ENCODE measurements at places on chromosomes 16 and 17. TPM values are rescaled to one million over a fixed set of nuclear protein-coding genes. Genes with fewer than 3 reads are reported as not detected.

GRCh38 chr17:59848778-59849177, 44.0 kb downstream of the TUBD1 start:
- no peak overlapping the region for H3K4me3 ChIP-seq
- peaks cover 33% of the 10 kb centered on the region for H3K4me1 ChIP-seq

- H3K36me3 ChIP-seq: peaks cover 87% of the 10 kb centered on the region
- no peaks in the 10 kb centered on the region for H3K27me3 ChIP-seq
- H3K27ac ChIP-seq: no peak overlapping the region
- no peak overlapping the region for H3K4me3 ChIP-seq
These were observed 8.3 kb downstream of the FLII start for GRCh38 chr17:18250259-18250658.

GRCh38 chr17:76248013-76248782, 7.9 kb upstream of the RNF157 start:
- no peak overlapping the region for H3K4me3 ChIP-seq
- no peak overlapping the region for H3K27ac ChIP-seq
- H3K27me3 ChIP-seq: no peaks in the 10 kb centered on the region
- peaks cover 2% of the 10 kb centered on the region for H3K4me1 ChIP-seq

- H3K27ac ChIP-seq: no peak overlapping the region
- H3K4me1 ChIP-seq: no peaks in the 10 kb centered on the region
- DNase-seq: no peak
- H3K27me3 ChIP-seq: no peaks in the 10 kb centered on the region
These were observed 161.2 kb downstream of the COPRS start for GRCh38 chr17:31697838-31698237.

GRCh38 chr16:48373258-48374029, 11.8 kb downstream of the SIAH1 start:
- no peak overlapping the region for H3K4me3 ChIP-seq
- no peak overlapping the region for H3K27ac ChIP-seq
- no peaks in the 10 kb centered on the region for H3K27me3 ChIP-seq
- no peaks in the 10 kb centered on the region for H3K36me3 ChIP-seq

DNA sequence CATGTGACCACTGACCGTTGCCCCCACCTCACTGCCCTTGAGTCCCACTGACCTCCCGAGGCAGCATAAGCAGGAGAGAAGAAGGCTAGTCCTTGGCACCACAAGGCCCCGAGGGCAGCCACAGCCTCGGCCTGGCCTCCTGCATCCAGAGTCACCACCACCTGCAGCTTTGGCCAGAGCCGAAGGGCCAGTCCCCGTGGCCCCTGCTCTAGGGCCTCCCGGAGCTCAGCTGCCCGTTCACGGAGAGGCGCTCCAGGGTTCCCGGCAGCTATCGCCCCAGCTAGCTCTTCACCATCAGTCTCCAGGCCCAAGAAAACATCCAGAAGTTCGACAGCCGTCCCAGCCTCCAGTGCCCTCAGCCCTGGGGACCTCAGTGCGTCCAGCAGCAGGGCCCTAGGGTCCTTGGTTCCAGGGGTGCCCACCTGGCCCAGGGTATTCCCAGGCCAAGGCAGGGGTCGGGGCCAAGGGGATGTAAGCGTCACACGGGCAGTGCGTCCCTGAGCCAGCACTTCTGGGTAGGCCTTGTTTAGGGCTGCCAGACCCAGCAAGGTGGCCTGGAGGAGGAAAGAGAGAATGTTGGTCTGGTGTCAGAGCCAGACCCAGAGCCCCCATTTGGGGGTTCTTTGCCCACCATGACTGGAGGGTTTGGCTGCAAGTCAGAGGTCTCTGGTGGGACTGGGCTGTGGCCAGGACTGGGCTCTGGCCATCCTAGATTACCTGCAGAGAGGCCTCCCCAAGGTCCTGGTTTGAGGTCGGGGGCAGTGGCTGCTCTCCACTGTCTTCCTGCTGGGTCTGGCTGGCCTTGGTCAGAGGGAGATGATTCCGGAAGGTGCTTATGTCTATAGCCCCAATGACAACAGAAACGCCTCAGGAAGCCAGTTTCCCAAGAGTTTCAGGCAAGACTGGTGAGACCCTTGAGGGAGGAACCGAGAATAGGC, 1.8 kb downstream of the GHDC start:
- peaks cover 10% of the 10 kb centered on the region for H3K4me1 ChIP-seq
- no peaks in the 10 kb centered on the region for H3K27me3 ChIP-seq
- H3K4me3 ChIP-seq: no peak overlapping the region
- H3K36me3 ChIP-seq: peaks cover 2% of the 10 kb centered on the region
- H3K27ac ChIP-seq: no peak overlapping the region
- DNase-seq: no peak

GRCh38 chr16:57807252-57807967, 5.1 kb upstream of the KIFC3 start:
- H3K4me3 ChIP-seq: no peak overlapping the region
- no peak for DNase-seq
- H3K27ac ChIP-seq: no peak overlapping the region

GRCh38 chr16:5527817-5528216, 430.2 kb upstream of the EEF2KMT start:
- no peak overlapping the region for H3K4me3 ChIP-seq
- peaks cover 2% of the 10 kb centered on the region for H3K27me3 ChIP-seq
- H3K27ac ChIP-seq: no peak overlapping the region
- H3K4me1 ChIP-seq: no peaks in the 10 kb centered on the region

DNA sequence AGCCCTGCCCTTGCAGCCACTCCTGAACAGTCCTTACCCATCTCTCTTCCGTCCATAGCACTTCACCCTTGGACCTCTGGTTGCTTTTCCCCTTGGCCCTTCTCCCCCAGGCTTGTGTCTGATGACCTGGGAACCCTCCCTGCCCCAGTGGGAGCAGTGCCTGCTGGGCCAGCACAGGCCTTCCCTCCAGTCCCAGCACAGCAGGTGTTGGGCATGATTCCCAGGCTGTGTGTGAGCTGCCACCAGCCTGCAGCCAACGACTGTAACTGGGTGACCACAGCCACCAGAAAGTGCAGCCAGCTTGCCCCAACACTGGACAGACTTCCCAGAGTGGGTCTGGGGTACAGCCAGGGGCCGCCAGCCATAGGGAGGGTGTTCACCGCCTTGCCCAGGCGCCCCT, 30.0 kb downstream of the CRAMP1 start:
- H3K4me3 ChIP-seq: no peak overlapping the region
- H3K27ac ChIP-seq: no peak overlapping the region
- DNase-seq: no peak
- peaks cover 73% of the 10 kb centered on the region for H3K36me3 ChIP-seq
- no peaks in the 10 kb centered on the region for H3K27me3 ChIP-seq
- H3K4me1 ChIP-seq: peaks cover 25% of the 10 kb centered on the region

DNA sequence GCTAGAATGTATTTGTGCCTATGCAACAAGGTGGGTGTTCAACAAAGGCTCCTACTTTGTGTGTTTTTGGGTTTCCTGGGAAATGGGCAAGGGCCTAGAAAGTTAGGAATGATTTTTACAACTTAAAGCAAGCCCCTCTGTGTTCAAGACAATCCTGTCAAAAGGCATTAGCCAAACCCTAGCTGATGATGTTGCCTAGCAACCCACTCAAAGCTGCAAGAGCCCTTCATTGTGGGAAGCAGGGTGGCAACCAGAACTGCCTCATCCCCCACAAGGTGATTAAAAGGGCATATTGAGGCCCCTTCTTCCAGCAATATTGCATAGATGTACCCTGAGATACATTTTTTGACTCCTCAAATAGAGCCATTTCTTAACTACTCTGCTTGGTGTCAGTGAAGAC, 16.0 kb upstream of the RASL10B start:
- H3K4me3 ChIP-seq: no peak overlapping the region
- H3K36me3 ChIP-seq: peaks cover 35% of the 10 kb centered on the region
- H3K27me3 ChIP-seq: no peaks in the 10 kb centered on the region
- H3K4me1 ChIP-seq: peaks cover 10% of the 10 kb centered on the region
- no peak overlapping the region for H3K27ac ChIP-seq

DNA sequence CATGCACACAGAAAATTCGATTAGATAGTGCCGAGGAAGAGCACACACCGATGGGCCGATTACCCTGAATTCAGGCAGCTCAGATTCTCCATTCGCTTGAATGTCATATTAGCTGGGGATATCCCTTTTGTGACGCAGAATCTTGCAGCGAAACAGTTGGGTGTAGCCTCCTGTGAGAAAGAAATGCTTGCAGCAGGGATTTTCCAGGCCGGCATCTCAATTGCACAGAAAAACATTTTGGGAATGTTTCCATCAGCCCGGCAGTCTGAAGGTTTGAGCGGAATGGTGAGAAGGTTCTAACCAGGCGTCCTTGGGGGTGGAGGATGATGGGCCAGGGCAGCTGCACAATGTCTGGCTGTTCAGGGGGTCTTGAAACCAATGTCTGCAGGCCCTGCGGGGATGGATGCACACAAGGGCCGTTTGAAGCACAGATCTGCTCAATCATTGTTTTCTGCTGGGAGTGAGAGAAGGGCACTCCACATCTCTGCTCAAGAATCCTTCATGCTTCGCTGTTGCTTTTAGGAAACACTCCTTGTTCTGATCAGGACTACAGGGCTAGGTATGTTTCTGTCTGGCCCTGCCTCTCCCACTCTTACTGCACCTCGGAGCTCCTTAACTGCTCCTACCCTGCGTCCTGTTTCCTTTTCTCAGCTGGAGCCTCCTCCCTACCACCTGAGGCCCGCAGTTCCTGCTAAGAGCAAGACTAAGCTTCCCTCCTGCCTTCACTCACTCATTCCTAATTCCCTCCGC, 94.6 kb downstream of the CMIP start:
- peaks cover 3% of the 10 kb centered on the region for H3K36me3 ChIP-seq
- H3K4me3 ChIP-seq: no peak overlapping the region
- H3K27me3 ChIP-seq: no peaks in the 10 kb centered on the region
- peak overlapping the region; percentile 76 for H3K27ac ChIP-seq
- H3K4me1 ChIP-seq: peaks cover 2% of the 10 kb centered on the region

The TAT gene
- total RNA-seq: 0.09 TPM

The MT1M gene
- 0.28 TPM for total RNA-seq

Measured in thymus (tissue), 14 donors.